ENCODE measurements at places on chromosomes 12 and 14.

DNA sequence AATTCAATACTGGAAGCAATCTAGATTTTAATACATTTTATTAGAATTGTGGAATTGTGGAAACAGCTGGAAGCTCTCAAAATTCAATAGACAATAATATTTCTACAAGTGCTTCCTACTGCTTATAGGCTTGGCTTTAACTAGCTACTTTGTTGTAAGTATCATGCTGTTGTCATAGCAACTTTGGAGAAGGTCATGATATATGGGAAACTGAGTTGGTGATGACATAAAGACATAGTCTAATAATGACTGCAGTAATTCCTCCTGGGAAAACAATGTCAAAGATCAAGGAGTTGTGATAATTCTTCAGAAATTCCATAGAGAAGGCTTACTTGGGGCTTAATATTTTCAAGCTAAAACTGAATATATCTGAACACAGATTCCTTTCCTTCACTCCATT is 266.6 kb downstream of the KIF21A start:
- DNase-seq = no peak

GRCh38 chr14:75831455-75831854 is 150.3 kb downstream of the TGFB3 start:
- no peak for DNase-seq

DNA sequence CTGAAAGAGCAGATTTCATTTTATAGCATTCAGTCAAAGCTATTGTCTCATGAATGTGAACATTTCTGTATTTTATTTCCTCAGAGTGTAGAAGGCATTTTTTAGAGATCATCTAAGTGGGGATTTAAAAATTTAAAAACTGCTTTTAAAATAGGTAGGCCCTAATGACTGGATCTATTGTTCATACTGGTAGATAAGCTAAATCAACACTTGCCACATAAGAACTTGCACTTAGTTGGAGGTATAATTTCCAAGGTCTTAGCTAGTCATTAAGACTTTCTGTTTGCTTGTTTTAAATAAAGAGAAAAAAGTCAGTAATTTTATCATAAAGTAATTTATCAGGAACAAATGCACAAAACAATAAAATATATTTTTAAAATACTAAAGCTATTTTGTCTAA is 75.2 kb upstream of the LMO3 start:
- no peak for DNase-seq

DNA sequence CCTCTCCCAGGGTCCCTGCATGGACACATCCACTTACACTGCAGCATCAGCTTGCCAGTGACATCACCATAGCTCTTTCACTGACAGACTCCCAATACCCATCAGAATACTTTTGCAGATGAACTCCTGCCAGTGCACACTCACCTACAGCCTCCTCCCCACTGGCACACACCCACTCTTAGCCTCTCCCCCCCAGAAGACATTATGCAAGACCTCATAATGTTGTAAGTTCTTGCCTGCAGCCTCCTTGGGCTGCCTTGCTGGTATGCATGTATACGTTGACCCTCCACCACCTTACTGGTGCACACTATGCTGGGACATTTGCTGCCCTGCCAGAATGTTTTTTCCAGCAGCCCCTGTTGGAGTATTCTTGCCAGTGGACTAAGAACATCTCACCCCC is 324.2 kb downstream of the AEBP2 start:
- no peak for DNase-seq

DNA sequence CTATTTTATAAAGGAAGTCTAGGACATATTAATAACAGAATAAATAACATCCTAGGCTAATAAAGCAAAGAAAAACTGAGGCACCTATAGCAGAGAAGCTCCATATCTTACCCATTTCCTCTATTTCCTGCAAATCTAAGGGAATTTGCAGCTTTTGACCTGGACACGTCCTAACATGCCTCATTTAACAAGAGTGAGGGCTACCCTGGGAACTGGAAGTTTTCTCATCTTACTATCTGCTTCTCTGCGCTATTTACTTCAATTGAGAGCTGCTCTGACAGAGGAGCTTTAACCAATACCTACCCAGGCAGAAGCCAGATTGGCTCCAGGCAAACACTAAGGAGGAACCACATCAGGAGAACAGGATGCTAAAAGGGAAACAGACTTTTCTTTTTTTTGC is 5.7 kb downstream of the YBX3 start:
- no peak for DNase-seq

DNA sequence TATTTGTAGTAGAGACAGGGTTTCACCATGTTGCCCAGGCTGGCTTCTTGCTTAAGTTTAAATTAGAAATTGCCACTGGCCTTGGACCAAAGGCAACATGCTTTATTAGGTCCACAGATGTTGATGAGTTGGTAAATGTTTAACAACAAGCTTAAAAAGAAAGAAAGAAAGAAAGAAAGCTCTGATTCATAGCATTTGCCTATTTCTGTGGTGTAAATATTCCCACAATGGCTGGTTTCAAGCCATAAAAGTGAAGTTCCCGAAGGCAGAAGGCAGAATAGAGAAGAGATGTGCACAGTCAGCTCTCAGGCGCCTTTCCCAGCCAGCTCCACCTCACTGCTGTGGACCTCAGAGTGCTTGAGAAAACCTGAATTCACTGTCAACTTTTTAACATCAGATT is 26.4 kb downstream of the KCNK13 start:
- DNase-seq = no peak

DNA sequence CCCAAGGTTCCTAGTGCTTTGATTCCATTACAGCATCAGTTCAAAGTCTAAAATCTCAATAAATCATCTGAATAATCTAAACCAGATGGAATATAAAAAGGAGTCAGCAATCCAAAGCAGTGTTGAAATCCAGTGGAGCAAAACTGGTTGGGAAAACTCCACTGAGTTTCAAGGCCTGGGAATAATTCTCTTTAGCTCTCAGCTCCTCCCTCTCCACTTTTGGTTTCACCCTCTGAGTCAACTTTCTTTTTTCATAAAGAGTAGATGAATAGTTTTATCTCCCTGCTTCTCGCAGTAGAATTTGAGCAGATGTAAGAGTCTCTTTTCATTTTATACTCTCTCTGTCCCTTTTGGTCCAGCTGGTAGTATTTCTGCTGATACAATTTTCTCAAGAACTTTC is 338.6 kb downstream of the APAF1 start:
- DNase-seq = no peak

DNA sequence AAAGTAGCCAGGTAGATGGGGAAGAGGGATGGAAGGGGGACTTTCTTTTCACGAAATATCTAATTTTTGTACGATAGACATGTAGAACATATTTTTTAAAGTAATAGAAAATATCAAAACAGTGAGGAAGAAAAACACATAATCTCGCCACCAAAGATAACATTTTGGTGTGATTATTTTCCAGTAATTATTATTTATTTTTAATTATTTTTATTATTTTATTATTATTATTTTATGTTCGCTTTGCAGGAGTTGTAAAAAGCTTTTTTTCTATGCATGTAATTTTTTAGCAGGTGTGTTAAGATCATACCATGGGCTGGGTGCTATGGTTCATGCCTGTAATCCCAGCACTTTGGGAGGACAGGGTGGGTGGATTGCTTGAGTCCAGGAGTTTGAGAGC is 85.6 kb upstream of the CCND2 start:
- DNase-seq = no peak

GRCh38 chr14:49512147-49512551 is 74.0 kb downstream of the RPS29 start:
- no peak for DNase-seq

GRCh38 chr12:105384916-105385535 is 54.5 kb downstream of the C12orf75 start:
- DNase-seq = no peak

DNA sequence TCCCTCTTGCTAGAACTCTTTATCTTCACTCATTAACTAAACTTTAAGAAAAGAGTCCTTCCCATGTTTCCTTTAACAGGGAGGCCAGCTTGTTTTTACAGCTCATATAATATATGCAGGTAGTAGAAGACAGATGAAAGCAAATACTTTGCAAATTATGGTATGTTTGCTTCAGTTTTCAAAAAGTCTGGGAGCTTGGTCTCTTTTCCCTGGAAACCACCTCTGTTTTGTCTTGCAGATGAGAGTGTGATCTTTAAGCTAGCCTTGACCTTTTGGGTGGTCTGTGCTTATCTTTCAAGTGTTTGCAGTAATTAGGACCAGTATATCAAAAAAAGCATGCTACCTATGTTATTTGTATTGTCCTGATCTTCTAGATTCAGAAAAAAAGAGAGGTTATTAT is 62.7 kb downstream of the ERC1 start:
- no peak for DNase-seq

GRCh38 chr12:108657130-108657745 is 23.5 kb upstream of the SELPLG start:
- no peak for DNase-seq
